ENCODE measurements at places on chromosomes 1 and 21.

DNA sequence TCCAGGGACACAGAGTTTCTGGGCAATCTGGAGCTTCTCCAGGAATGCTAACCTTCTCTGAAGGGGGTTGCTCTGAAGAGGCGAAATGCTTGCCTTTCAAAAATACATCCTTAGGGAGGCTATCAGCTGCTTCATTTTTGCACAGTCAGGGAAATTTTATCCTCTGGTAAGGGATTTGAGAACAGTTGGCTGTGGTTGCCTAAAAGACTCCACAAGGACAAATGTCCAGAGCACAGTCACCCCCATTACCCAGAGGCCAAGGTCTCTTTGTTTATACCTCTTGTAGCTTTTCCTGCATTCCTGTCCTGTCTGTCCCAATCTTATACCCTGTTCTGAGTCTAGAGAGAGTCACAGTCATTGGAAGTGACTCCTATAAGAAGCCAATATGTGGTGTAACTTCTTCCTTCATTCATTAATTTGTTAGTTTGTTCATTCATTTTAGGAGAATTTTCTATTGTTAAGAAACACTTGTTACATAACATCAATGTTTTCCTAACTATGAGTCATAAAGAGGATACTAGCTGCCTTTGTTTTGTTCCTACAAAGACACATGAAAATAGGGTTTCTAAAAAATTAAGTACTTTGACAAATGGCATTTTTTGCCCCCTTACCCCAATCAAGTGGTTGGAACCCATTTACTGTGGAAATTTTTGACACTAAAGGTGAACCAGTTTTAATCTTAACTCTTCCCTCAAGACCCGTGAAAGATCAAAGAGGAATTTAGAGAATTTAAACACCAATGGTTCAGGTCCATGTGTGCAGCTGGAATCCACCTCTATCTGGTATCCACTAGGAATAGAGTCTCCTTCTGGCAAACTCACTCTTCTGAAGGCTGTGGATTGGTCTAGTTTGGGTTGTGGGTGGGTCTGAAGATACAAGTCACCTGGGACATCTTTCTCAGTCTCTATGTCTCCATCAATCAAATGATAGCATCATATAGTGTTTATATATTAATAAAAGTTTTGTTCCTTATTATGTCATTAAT is 47.1 kb downstream of the GPR88 start:
- no peak for DNase-seq

- DNase-seq, result no peak
These were observed 41.3 kb downstream of the PLPPR4 start for GRCh38 chr1:99305626-99306025.

DNA sequence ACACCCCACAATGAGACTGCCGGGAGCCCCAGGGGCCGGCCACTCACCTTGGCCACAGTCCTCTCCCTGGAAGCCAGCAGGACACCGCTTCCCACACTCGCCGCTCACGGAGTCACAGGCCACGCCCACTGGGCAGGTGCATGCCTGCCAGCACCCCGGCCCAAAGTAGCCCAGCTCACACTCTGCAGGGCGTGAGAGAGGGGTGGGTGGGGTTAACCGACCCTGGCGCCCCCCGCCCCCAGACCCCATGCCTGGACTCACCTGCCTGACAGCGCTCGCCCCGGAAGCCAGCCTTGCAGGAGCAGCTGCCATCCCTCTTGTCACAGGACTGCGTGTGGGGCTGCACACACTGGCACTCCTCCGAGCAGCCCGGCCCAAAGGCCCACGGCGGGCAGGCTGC is 50.7 kb downstream of the ARHGEF16 start:
- no peak for DNase-seq

- DNase-seq, result no peak
These were observed 125.3 kb downstream of the LTN1 start for GRCh38 chr21:28867401-28867800.

GRCh38 chr1:89640440-89640839 is 7.5 kb downstream of the LRRC8C start:
- DNase-seq, result no peak

GRCh38 chr1:20682571-20683236 is 21.5 kb upstream of the DDOST start:
- DNase-seq, result no peak

DNA sequence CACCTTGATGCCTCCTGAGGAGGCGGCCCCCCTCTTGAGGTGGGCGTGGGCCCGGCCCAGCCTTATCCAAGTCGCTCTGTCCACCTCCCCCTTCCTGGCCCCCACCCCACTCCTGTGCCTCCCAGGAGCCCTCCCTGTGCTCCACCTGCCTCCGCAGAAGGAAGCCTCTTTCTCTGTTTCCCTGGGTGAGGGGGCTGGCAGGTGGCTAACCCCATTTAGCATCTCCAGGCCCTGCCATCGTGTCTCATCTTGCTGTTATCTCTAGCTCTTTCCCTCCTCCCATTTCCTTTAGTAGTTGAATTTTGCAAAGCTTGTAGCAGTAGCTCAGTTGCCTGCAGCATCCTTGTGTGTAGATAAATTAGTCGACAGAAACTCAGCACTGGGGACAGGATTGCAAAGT is 7.2 kb downstream of the RNF187 start:
- no peak for DNase-seq

GRCh38 chr1:205676002-205676401 is 4.3 kb downstream of the SLC45A3 start:
- DNase-seq, result no peak

DNA sequence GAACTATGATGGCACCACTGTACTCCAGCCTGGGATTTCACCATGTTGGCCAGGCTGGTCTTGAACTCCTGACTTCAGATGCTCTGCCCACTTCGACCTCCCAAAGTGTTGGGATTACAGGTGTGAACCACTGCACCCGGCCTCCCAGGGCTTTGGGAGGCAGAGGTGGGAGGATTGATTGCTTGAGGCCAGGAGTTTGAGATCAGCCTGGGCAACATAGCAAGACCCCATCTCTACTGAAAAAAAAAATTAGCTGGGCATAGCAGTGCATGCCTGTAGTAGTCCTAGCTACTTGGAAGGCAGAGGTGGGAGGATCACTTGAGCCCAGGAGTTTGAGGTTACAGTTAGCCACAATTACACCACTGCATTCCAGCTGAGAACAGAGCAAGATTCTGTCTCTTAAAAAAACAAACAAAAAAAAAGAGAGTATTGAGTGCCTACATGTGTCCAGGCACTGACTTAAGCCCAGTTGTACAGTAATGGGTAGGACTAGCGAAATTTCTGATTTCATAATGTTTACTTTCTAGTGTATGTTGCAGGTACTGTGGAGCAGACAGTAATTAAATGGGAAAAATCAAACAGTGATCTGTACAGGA is 4.2 kb downstream of the MANEAL start:
- DNase-seq, result no peak

DNA sequence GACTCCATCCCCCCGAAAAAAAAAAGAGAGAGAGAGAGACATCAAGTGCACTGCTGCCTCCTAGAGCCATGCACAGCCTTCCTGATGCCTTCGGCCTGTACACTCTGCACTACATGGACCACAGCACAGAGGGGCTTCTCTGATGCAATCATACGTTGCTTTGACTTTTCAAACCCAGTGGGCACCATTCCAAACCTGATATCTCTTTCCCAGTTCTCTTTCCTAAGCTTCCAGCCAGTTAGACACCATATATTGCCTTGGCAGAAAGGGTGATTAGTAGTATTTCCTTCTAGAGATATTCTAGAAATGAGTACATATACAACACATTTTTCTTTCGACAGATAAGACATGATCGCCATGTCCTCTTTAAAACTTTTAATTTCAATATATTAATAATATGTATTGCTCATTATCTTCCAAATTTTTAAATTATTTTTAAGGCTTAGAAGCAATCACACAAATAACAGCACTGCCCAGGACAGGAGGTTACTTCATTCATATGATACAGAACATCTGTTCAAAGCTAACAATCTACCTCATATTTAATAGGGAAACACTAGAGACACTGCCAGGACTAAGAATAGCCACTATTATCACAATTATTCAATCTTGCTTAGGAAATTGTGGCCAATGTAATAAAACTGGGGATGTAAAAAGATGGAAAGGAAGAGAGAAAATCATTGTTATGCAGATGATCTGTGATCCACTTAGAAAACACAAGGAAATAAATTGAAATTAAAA is 9.9 kb downstream of the CLCA1 start:
- DNase-seq, result no peak

- DNase-seq, result no peak
These were observed 34.8 kb upstream of the HOOK1 start for GRCh38 chr1:59779949-59780348.

- DNase-seq, result no peak
These were observed 10.1 kb downstream of the FNDC5 start for GRCh38 chr1:32860566-32860965.

Measured in activated CD8-positive, alpha-beta memory T cell treated with anti-CD3 and anti-CD28 coated beads, Interleukin-2, amount 10 ng/mL, durations not matched to agents 7 days and 5 days (primary cell).